Activated naive CD8-positive, alpha-beta T cell treated with anti-CD3 and anti-CD28 coated beads, Interleukin-2, amount 10 ng/mL, durations not matched to agents 7 days and 5 days (primary cell): ENCODE measurements at places on chromosomes 13 and 19. TPM values are rescaled to one million over a fixed set of nuclear protein-coding genes. Genes with fewer than 3 reads are reported as not detected.

GRCh38 chr19:18419195-18419698, at the start of gene SSBP4:
Gene SSBP4, plus strand, starts transcription at chr19:18419398. Its CDS starts 251 bp downstream, at chr19:18419649.
- DNase-seq = peak; percentile 93
- peaks cover 68% of the 10 kb centered on the region for H3K4me1 ChIP-seq
- H3K27me3 ChIP-seq = no peaks in the 10 kb centered on the region
- peaks cover 11% of the 10 kb centered on the region for H3K36me3 ChIP-seq

GRCh38 chr19:38251564-38252051, 4.6 kb downstream of the PPP1R14A start:
- H3K4me3 ChIP-seq = no peak overlapping the region
- H3K27me3 ChIP-seq = peaks cover 13% of the 10 kb centered on the region
- no peaks in the 10 kb centered on the region for H3K36me3 ChIP-seq
- H3K27ac ChIP-seq = no peak overlapping the region
- no peak for DNase-seq

DNA sequence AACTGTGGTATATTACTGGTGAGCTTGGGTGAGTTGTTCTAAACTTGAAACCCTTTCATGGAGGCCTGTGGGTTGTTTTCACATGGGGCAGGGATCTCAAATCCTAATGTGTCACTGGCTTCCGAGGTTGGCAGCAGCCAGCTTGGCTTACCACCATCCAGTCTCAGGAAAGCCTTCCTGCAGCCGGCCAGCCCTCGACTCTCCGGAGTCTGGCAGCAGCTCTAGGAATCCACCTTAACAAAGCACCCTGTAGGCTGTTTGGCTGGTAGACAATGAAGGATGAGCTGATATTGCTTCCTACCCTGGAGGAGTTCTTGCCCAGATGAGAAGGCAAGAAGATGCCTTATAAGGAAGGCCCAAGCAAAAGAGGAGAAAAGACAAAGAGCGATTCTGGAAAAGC, 188.3 kb downstream of the KLF12 start:
- peaks cover 44% of the 10 kb centered on the region for H3K4me1 ChIP-seq
- no peaks in the 10 kb centered on the region for H3K27me3 ChIP-seq
- no peak overlapping the region for H3K4me3 ChIP-seq

GRCh38 chr19:46180701-46181387, 32.8 kb downstream of the IGFL2 start:
- no peak for DNase-seq
- H3K27me3 ChIP-seq = peaks cover 41% of the 10 kb centered on the region
- H3K27ac ChIP-seq = no peak overlapping the region
- no peaks in the 10 kb centered on the region for H3K36me3 ChIP-seq
- H3K4me3 ChIP-seq = no peak overlapping the region

- H3K4me1 ChIP-seq = no peaks in the 10 kb centered on the region
- H3K27me3 ChIP-seq = no peaks in the 10 kb centered on the region
- no peak overlapping the region for H3K27ac ChIP-seq
- no peaks in the 10 kb centered on the region for H3K36me3 ChIP-seq
These were observed 7.7 kb upstream of the LRG1 start for GRCh38 chr19:4547303-4548237.

DNA sequence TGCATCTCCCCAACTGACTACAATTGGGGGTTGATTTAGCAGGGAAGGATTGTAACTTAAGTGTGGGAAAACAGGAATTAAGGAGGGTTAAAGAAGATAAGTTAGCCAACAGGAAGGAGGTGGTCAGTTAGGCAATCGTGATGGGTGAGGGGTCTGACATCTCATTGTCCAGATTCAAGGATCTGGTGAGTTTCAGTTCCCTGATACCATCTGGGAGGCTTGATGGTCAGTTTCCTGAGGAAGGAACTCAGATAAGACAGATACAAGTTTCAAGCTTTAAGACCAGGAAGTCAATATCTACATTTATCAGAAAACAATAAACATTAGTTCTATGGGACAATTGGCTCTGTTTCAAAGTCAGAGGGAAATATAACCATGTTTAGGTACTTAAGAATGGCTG, 601.8 kb downstream of the SLITRK6 start:
- no peak overlapping the region for H3K4me3 ChIP-seq
- DNase-seq = no peak
- no peaks in the 10 kb centered on the region for H3K4me1 ChIP-seq
- H3K36me3 ChIP-seq = no peaks in the 10 kb centered on the region

DNA sequence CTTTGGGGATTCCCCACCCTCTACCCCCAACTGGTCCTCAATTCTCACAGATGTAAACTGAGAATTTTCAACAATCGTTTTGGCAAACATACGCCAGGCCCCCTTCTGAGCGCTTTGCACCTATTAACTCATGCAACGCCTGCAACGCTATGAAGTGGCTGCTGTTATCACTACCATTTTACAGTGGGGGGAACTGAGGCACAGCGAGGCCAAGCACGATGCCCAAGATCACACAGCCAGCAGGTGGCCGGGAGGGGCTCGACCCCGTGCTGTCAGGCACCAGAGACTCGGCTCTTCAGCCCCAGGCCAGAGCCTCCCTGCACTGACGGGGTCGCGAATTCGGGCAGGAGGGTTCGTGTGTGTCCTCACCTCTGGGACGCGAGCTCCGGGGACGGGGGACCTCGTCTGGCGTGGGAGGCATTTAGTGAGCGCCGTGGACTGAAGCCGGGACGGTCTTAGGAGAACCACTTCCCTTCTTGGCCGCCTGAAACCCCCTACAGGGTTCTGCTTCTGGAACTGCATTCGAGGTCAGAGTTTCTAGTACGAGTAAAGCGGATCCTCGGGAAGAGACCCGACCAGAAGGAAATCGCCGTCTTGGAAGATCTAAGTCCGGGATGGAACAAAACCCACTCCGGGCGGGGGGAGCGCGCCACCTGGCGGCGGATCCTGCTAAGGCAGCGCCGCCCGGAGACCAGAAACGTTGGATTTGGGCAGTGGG, 21.0 kb downstream of the ZNF114 start:
- H3K27me3 ChIP-seq = peaks cover 13% of the 10 kb centered on the region
- H3K36me3 ChIP-seq = peaks cover 8% of the 10 kb centered on the region

The UPK1A gene
- 1.7 TPM for total RNA-seq

The MCF2L gene
- total RNA-seq = 11.5 TPM

DNA sequence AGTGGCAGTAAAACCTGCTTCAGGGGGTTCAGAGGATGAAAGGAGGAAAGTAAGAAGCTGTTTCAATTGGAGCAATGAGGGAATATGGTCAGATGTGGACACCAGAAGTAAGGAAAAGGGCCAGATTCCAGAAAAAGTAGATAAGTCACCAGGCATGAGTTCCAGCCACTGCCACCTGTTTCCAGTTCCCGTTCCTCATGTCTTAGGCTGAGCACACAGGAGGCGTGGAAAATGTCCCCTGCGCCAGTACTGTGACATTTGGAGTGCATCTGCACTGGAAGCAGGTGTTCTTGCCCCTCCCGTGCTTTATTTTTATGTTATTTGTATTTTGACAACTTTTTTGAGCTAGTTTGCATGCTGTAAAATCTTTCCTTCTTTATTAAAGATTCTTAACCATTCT, 25.3 kb downstream of the LMO7 start:
- no peak overlapping the region for H3K27ac ChIP-seq
- H3K27me3 ChIP-seq = no peaks in the 10 kb centered on the region
- no peak for DNase-seq
- no peak overlapping the region for H3K4me3 ChIP-seq
- peaks cover 6% of the 10 kb centered on the region for H3K36me3 ChIP-seq

DNA sequence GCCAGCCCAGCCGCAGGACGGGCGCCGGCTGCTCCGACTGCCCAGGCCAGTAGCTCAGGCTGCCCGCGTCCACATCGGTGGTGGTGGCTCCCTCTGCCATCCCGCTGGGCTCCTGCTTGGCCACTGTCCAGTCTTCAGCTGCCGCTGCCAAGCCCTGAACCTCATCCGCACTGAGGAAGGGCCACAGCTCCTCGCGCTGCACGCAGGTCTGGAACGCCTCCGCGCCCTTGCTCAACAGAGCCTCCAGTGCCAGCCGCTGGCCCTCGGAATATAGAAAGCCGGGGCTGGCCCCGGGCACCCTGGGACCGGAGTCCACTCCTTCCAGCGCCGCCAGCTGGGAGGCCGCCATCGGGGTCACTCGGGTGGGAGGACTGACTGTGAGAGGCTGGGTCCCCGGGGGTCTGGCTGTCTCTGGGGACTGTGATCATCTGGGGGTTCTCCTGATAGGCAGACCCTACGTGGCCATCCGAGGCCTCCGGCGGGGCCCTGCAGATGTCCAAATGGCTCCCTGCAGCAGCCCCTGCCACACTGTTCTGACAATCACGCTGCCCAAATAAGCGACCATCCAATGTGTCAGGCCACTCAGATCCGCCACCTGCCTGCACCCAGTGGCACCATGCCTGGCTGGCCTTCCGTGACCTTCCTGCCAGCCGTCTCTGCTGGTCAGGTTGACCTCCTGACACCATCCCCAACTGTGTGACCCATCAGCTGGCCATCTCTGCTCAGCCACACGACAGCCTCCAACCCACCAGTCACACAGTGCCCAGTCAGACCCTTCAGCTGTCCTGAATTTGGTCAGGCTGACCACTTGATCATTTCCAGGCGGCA, 1.6 kb downstream of the FAM83E start:
- H3K4me3 ChIP-seq = no peak overlapping the region
- no peak overlapping the region for H3K27ac ChIP-seq
- peaks cover 14% of the 10 kb centered on the region for H3K36me3 ChIP-seq
- H3K4me1 ChIP-seq = peaks cover 18% of the 10 kb centered on the region

DNA sequence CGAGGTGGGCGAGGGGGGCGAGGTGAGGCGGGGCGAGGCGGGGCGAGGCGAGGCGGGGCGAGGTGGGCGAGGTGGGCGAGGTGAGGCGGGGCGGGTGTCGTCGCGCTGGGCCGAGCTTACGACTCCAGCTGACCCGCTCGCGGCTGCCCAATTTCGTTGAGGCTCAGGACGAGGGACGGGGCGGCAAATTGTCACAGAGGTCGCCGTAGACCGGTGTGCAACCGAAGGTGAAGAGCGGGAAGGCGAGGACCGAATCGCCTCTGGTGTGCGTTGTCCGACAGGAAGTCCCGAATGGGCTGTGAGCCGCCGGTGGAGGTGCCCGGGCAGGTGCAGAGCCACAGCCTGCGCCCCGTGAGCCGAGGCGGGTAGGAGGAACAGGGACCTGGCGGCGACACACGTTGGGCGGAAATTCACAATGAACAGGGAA, at the start of gene LACC1:
Gene LACC1 (plus strand): TSS at position 150 of the 427 bp plus-strand sequence. CDS start 1,082 bp downstream, outside the sequence.
- peaks cover 2% of the 10 kb centered on the region for H3K27me3 ChIP-seq
- peak within 1 kb of the TSS; percentile 92 for H3K4me3 ChIP-seq
- H3K4me1 ChIP-seq = peaks cover 18% of the 10 kb centered on the region
- peak within 1 kb of the TSS; percentile 82 for H3K27ac ChIP-seq

DNA sequence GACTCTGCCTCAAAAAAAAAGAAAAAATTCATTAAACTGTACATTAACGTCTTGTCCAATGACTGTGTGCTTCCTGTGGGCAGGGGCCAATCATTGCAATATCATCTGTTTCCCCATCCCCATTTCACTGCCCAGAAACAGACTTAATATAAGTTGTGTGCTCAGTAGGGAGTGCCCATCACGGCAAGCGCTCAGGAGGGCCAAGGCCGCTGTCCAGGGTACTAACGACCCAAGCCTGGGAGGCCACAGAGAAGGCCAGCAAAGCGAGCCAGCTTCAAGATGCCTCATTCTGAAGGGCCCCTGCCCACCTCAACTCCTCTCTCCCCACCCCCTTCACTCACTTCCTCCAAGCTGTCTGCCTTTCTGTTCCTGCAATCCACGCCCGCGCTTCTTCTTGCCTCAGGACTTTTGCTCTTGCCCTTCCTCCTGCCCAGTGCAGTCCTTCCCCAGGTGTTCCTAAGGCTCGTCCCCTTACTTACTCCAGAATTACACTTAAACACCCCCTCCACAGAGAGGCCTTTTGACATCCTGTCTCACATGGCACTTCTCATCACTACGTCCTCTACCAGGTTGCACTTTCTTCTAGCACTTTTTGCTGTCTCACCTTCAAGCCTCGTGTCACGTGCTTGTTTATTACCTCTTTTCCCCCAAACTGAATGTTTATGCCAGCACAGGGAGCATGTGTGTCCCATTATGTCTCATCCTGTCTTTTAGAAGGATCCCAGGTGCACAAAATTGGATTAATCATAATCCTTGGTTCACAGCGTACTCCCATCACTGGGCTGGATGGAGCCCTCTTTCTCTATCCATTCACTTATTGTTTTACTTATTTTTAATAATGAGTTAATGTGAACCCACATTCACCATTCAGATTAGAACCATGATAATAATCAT, 11.3 kb upstream of the POU2F2 start:
- H3K4me1 ChIP-seq = peaks cover 11% of the 10 kb centered on the region
- peaks cover 9% of the 10 kb centered on the region for H3K27me3 ChIP-seq
- no peak overlapping the region for H3K4me3 ChIP-seq
- no peaks in the 10 kb centered on the region for H3K36me3 ChIP-seq

- H3K4me1 ChIP-seq = peaks cover 6% of the 10 kb centered on the region
- peaks cover 65% of the 10 kb centered on the region for H3K27me3 ChIP-seq
- no peaks in the 10 kb centered on the region for H3K36me3 ChIP-seq
- no peak for DNase-seq
- no peak overlapping the region for H3K4me3 ChIP-seq
These were observed 4.0 kb upstream of the SIGLEC8 start for GRCh38 chr19:51462276-51462675.

The OR7C1 gene
- total RNA-seq = not detected

The SIGLECL1 gene
- total RNA-seq = not detected

GRCh38 chr19:4009990-4010807, 2.7 kb downstream of the PIAS4 start:
- H3K36me3 ChIP-seq = peaks cover 2% of the 10 kb centered on the region
- DNase-seq = no peak
- H3K27me3 ChIP-seq = no peaks in the 10 kb centered on the region
- H3K4me3 ChIP-seq = no peak overlapping the region
- peaks cover 11% of the 10 kb centered on the region for H3K4me1 ChIP-seq

DNA sequence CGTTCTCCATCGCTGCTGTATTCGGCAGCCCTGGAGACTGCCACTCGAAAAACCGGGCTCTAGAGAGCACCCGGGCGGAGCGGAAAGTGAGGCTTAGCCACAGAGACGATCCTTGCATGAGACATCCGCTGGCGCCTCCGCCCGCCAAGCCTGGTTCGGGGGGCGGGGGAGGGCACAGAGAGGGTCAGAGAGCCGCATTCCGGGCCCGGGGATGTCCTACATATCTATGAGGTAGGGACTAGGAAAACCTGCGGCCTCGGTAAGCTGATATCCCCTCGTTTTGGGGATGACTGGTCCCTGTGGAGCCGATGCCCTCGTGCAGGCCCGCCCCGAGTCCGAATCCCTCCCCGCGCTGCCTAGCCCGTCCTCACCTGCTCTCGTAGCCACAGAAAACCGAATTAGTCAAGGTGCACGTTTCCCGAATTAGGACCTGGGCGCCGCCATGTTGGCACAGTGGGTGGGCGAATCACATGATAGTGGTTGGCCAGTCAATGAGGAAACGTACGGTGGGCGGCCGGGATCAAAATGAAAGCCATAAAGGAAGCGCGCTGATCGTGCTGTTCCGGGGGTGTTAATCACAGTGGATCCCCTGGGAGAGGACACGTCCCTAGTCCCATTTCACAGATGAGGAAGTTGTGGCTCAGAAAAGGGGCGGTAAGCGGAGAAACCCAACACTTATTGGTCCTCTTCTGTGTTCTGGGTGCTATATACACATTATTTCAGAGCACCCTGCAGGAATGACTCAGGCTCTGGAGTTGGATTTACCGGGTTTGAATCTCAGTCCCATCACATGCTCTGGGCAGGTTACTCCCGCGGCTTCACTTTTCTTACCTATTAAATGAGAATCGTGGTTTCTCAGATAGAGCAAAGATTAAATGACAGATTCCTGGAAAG, at the start of gene TRMT1:
Gene TRMT1 (minus strand): TSS at position 459 of the 894 bp plus-strand sequence. CDS start 341 bp downstream, at position 118.
- no peaks in the 10 kb centered on the region for H3K27me3 ChIP-seq
- DNase-seq = peak; percentile 88
- H3K27ac ChIP-seq = peak within 1 kb of the TSS; percentile 92

The SHANK1 gene
- not detected for total RNA-seq

The CEACAM20 gene
- total RNA-seq = not detected

The IRGC gene
- not detected for total RNA-seq

- H3K36me3 ChIP-seq = no peaks in the 10 kb centered on the region
- peaks cover 4% of the 10 kb centered on the region for H3K4me1 ChIP-seq
- no peak overlapping the region for H3K27ac ChIP-seq
- peaks cover 17% of the 10 kb centered on the region for H3K27me3 ChIP-seq
These were observed 11.6 kb downstream of the CNFN start for GRCh38 chr19:42378225-42379215.
